ENCODE measurements at places on chromosomes 2 and 18.

DNA sequence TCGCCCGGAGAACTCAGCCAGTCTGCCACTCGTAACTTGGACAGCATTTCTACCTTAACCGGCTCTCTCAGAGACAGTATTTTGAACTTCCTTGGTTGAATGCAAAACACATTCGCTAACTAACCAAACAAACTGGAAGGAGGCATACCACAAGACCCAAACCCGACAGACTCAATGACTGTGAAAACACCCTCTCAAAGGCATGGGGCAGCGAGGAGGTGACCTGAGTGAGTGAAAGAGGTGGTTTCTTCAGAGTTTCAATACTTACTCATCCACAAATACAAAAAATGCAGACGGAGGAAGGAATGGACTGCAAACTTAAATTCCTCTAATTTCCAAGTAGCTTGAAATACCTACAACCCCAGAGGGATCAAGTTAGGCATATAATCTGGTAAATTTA lies 132.9 kb downstream of the GAREM1 start:
- DNase-seq, result no peak

DNA sequence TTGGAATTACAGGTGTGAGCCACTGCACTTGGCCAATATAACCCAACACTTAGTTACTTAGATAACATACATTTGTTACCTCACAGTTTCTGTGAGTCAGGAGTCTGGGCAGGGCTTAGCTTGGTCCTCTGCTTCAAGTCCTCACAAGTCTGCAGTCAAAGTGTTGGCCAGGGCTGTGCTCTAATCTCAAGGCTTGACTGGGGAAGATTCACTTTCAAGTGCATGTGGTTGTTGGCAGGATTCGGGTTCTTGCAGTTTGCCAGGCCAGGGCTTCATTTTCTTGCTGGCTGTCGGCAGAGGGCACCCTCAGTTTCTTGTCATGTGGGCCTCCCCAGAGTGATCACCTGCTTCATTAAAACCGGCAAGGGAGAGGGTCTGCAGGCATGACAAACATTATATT lies 103.7 kb downstream of the SLC4A3 start:
- DNase-seq, result no peak

- DNase-seq, result peak; percentile 7
Observed at GRCh38 chr2:166419616-166419934, 43.8 kb upstream of the SCN9A start.

DNA sequence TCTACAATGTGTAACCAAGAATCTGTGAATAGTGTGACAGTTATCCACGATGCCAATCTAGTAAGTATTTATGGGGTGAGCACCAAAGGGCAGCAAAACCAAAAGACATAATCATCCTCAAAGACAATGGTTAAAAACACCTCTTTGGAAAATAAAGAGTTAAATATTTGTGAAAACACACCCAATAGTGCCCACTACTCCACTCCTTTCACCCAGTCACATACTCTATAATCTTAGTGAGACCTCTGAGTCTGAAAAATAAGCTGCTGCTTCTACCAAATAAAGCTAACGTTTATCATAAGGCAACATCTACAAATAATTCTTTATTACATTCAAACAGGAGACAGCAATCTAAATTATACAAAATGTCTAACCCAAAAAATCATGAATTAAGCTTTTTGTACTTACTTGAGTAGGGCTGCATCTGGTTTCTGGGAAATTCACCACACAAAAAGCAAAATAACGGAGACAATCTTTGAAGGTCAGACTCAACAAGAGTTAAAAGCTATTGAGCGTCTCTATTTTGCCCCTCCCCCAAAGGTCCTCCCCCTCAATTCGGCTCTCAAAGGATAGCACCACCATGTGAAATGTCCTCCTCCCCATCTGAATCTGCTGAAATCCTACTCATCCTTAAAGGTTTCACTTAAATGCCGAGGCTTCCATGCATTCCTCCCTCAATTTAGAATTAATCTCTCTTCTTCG lies 2.0 kb downstream of the RAPH1 start:
- peak; percentile 61 for DNase-seq

DNA sequence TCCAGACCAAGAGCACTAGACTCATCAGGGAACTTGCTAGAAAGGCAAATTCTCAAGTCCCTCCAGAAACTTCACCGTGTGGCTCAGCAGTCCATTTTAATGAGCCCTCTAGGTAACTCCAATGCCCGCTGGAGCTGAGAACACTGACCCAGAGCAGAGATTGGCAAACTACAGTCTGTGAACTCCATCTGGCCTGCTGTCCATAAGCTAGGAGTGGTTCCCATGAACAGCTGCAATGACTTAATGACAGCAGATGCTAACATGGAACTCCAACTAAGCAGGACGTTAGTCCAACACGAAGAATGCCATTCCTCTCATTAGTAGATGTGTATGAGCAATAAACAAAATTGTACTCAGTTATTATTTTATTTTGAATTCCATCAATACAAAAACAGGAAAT lies 371.9 kb downstream of the STK39 start:
- DNase-seq, result no peak

- DNase-seq, result no peak
Observed at GRCh38 chr2:46041434-46041833, 255.8 kb upstream of the EPAS1 start.

GRCh38 chr18:28115149-28115550 lies 61.8 kb downstream of the CDH2 start:
- DNase-seq, result peak; percentile 45

- no peak for DNase-seq
Observed at GRCh38 chr2:58911877-58912276, 670.8 kb upstream of the FANCL start.

GRCh38 chr2:139909136-139909535 lies 1128.9 kb upstream of the NXPH2 start:
- DNase-seq, result no peak

GRCh38 chr2:216644842-216645635 lies 11.8 kb downstream of the IGFBP2 start:
- no peak for DNase-seq

- no peak for DNase-seq
Observed at GRCh38 chr18:33350256-33350655, 90.3 kb downstream of the CCDC178 start.

- no peak for DNase-seq
Observed at GRCh38 chr2:22855761-22856184, 529.2 kb upstream of the KLHL29 start.

GRCh38 chr2:208466151-208466919 lies 59.7 kb downstream of the PTH2R start:
- DNase-seq, result peak; percentile 23

- DNase-seq, result no peak
Observed at GRCh38 chr2:190843890-190844699, 36.5 kb upstream of the GLS start.

DNA sequence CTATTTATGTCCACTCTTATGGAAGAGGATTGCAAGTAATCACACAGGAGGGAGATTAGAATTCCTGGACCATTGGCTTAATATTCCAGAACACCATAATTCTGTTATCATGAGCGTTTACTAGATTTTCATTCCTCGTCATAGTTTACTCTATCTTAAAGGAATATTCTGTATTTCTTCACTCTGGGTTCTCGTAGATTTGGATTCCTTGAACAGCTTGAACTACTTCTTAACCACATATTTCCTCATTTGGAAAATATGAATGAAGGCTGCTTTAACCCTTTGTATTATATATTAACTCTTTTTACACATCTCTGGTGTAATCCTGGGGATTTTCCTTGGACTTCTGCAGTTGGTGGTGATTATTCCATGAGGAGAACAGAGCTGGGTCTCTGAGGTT lies 46.3 kb upstream of the CCBE1 start:
- DNase-seq, result peak; percentile 18

- DNase-seq, result no peak
Observed at GRCh38 chr2:228738671-228739380, 532.3 kb downstream of the PID1 start.

- no peak for DNase-seq
Observed at GRCh38 chr2:1601067-1601412, 143.3 kb downstream of the PXDN start.

- no peak for DNase-seq
Observed at GRCh38 chr2:207791579-207792243, 22.0 kb upstream of the FZD5 start.

GRCh38 chr2:217954469-217954868 lies 48.3 kb downstream of the TNS1 start:
- DNase-seq, result no peak

DNA sequence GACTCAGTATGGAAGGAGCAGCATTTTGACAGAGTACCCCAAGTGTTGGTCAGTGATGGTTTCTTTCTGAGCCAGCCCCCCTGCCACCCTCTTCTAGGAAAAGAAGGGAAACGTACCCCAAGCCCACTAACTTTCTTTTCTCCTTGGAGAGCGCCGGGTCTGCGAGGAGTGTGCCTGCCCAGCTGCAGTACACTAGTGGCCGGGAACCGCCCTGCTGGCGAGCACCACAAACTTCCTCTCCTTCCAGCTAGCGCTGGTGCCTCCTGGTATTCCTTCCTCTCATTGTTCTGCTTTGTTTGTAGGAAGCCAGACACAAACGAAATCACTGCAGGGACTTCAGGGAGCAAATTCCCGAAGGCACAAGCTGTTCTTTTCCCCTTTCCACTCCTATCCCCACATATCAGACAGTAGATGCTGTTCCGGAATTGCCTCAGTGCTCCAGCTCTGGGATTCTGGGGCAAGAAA lies 1.8 kb downstream of the CCDC85A start:
- peak; percentile 84 for DNase-seq

- peak; percentile 88 for DNase-seq
Observed at GRCh38 chr2:64644458-64645382, 9.0 kb downstream of the SERTAD2 start.

- DNase-seq, result peak; percentile 25
Observed at GRCh38 chr2:234308813-234309195, 188.1 kb downstream of the ARL4C start.

DNA sequence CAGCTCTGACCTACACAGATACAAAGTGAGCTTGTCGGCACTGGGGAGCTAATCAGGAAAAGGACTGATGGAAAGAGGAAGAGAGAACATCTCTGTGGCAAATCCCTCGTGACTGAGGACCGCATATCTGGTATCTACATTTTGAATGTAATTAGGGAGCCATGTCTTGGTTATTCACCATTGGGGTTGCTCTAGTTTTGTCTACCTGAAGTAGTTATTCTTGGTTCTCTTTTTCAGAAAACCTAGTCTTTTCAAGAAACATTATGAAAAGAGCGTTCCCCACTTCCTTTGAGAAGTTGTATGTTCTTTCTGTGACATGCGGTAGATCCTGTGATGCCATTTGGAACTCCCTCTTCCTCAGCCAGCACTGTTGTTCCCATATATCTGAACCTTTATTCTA lies 104.4 kb downstream of the DOCK10 start:
- DNase-seq, result no peak

- no peak for DNase-seq
Observed at GRCh38 chr2:144268036-144268678, 251.8 kb downstream of the ZEB2 start.

GRCh38 chr2:169035887-169036286 lies 4.8 kb upstream of the ABCB11 start:
- no peak for DNase-seq

GRCh38 chr18:25137197-25137472 lies 214.8 kb downstream of the ZNF521 start:
- DNase-seq, result no peak

DNA sequence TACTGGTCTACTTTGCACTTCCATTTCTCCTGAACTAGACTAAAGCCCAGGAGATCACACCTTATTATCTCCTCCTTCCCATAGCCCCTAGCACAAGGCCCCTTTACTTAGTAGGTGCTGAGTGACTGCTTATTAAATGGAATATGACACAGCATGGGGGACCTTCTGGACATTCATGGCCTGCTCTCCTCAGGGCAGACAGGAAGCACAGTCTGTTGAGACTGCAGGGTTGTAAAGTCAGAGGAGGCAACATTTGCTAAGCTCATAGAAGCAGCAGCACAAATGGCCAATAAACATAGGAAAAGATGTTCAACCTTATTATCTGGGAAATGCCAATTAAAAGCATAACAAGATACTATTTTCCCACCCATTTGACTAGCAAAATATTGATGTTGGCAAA lies 75.3 kb downstream of the DNMT3A start:
- no peak for DNase-seq

DNA sequence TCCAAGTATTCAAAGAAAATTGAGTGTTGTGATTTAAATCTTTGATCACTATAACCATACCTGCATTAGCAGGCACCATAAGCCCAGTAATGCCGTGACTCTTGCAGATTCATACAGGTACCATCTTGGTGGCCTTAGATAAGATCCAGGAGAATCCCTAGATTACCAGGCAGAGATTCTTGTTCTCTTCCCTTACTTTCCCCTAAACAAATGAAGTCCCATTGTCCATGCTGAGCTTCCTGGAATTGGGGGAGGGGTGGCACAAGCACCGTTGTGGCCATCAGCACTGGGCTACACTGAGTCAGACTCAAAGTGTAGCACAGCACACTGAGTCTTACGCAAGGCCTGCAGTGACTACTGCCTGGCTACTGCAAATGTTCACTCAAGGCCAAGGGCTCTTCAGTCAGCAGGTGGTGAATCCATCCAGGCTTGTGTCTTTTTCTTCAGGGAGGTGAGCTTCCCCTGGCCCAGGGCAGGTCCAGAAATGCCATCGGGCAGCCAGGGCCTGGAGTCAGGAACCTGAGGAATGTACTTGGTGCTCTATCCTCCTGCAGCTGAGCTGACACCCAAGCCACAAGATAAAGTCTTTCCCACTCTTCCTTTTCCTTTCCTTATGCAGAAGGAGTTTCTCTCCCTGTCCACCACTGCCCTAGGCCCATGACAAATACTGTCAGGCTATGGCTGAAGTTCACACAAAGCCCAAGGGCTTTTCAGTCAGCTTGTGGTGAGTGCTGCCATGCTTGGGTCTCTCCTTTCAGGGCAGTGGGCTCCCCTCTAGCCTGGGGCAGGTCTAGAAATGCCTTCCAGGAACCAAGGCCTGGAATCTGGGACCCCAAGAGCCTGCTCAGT lies 52.6 kb downstream of the CD28 start:
- DNase-seq, result peak; percentile 45

DNA sequence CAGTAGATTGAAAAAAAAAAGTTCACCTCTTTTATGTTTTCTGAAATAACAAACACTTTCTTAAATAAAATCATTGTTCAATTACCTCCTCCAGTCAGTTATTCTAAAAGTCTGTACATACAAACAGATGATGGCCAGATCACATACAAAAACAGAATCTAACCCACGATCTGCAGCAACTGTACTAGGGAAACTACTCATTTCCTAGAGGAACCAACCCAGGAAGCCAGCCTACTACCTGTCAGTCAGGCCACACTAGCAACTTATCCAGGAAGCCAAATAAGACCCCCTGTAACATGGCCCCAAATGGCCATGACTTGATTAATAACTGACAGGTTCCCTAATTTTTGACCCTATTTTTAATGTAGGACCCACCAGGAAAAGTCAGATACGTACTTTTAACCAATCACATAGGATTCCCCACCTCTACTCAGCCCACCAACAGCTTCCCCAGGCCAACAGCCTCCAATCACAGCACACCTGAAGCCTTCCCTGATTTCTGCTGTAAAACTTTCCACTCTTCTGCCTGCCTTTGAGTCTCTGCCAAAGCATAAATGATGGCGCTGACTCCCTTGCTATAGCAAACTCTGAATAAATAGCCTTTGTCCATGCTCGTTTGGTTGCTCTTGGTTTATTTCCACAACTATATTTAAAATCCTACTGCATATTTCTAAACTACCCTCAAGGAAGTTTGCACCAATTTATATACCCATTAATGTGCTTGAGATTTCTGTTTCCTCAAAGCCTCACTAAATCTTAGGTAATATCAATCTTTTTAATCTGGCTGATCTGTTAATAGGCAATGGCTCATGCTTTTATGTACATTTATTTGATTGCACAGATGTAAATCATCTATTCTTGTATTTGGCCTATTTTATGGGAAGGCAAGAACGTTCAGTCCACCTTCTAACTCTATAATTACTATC lies 486.4 kb downstream of the FBXO15 start:
- no peak for DNase-seq

- no peak for DNase-seq
Observed at GRCh38 chr18:63879709-63880108, 7.8 kb upstream of the SERPINB2 start.

Measured in GM03348 (cell line).